H9 (cell line): ENCODE measurements at places on chromosomes 3 and 15. TPM values are rescaled to one million over a fixed set of nuclear protein-coding genes. Genes with fewer than 3 reads are reported as not detected.

- H3K36me3 ChIP-seq, result no peaks in the 10 kb centered on the region
- DNase-seq, result no peak
- no peak overlapping the region for H3K27ac ChIP-seq
- no peak overlapping the region for H3K4me3 ChIP-seq
- H3K4me1 ChIP-seq, result peaks cover 2% of the 10 kb centered on the region; the same call in 1 of the 2 replicates
- no peaks in the 10 kb centered on the region for H3K27me3 ChIP-seq
Observed at GRCh38 chr15:79540551-79540950, 108.4 kb downstream of the MINAR1 start.

DNA sequence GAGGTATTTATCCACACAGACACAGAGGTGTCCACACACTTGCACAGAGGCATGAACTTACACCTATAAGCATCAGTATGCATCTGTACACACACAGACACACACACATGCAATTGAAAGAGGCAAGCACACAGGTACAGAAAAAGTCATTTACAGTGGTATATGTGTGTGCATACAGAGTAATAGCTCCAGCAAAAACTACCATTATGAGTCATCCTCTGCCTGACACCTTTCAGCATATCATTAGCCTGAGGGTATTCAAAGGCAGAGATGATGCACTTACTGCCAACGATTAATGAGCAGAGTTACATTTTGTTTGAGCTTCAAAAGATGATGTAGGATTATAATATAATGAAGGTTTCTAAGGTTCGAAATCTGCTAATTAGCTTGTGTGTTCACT lies 100.3 kb upstream of the TPRG1 start:
- no peak for DNase-seq
- H3K36me3 ChIP-seq, result 0 out of 2 replicates have a peak, but pooled peaks cover 9% of the 10 kb centered on the region
- H3K4me3 ChIP-seq, result no peak overlapping the region
- no peaks in the 10 kb centered on the region for H3K4me1 ChIP-seq
- H3K27ac ChIP-seq, result no peak overlapping the region

Gene TMC3
- total RNA-seq, result not detected in 2 replicates

- peak; percentile 54 for DNase-seq
- H3K4me3 ChIP-seq, result peak overlapping the region; percentile 85
- no peak overlapping the region for H3K27ac ChIP-seq
- H3K36me3 ChIP-seq, result no peaks in the 10 kb centered on the region; the same call in 2 of the 3 replicates
Observed at GRCh38 chr15:96343113-96344059, 12.9 kb downstream of the NR2F2 start.

- H3K27me3 ChIP-seq, result no peaks in the 10 kb centered on the region
- no peaks in the 10 kb centered on the region for H3K4me1 ChIP-seq
- DNase-seq, result no peak
Observed at GRCh38 chr3:58989163-58989562, 60.7 kb downstream of the CFAP20DC start.

- no peak overlapping the region for H3K27ac ChIP-seq
- H3K36me3 ChIP-seq, result peaks cover 14% of the 10 kb centered on the region
- H3K4me1 ChIP-seq, result no peaks in the 10 kb centered on the region
- H3K27me3 ChIP-seq, result no peaks in the 10 kb centered on the region
- DNase-seq, result no peak
- H3K4me3 ChIP-seq, result no peak overlapping the region
Observed at GRCh38 chr3:87197531-87197930, 29.6 kb upstream of the CHMP2B start.

Gene ARL6IP5
- 15.5 and 16.9 TPM in 2 replicates for total RNA-seq

Gene SLC38A3
- 1.4 and 3.2 TPM in 2 replicates for total RNA-seq

Gene PCYT1A
- total RNA-seq, result 30.9 and 31.6 TPM in 2 replicates

Gene RPL32
- 1,982 and 2,021 TPM in 2 replicates for total RNA-seq

GRCh38 chr15:68725736-68726135 lies 95.0 kb downstream of the ANP32A start:
- no peaks in the 10 kb centered on the region for H3K36me3 ChIP-seq
- no peaks in the 10 kb centered on the region for H3K27me3 ChIP-seq
- H3K4me1 ChIP-seq, result peaks cover 2% of the 10 kb centered on the region; the same call in 1 of the 2 replicates
- H3K4me3 ChIP-seq, result no peak overlapping the region
- no peak overlapping the region for H3K27ac ChIP-seq

DNA sequence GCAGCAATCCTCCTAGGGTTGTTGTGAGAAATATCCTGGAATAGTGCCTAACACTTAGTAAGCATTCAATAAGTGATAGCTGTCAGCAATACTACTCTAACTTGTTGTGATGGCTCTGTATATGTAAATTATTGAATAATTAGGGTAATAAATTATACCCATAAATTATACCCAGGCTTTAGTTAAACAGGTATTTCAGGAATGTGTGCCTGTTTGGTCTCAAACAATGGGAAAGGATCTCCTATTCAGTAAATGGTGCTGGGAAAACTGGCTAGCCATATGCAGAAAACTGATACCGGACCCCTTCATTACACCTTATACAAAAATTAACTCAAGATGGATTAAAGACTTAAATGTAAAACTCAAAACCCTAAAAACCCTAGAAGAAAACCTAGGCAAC lies 14.8 kb upstream of the ARNT2 start:
- H3K27me3 ChIP-seq, result no peaks in the 10 kb centered on the region
- no peak for DNase-seq
- H3K4me3 ChIP-seq, result no peak overlapping the region
- no peaks in the 10 kb centered on the region for H3K36me3 ChIP-seq

Gene SAMD7
- total RNA-seq, result not detected in 2 replicates

DNA sequence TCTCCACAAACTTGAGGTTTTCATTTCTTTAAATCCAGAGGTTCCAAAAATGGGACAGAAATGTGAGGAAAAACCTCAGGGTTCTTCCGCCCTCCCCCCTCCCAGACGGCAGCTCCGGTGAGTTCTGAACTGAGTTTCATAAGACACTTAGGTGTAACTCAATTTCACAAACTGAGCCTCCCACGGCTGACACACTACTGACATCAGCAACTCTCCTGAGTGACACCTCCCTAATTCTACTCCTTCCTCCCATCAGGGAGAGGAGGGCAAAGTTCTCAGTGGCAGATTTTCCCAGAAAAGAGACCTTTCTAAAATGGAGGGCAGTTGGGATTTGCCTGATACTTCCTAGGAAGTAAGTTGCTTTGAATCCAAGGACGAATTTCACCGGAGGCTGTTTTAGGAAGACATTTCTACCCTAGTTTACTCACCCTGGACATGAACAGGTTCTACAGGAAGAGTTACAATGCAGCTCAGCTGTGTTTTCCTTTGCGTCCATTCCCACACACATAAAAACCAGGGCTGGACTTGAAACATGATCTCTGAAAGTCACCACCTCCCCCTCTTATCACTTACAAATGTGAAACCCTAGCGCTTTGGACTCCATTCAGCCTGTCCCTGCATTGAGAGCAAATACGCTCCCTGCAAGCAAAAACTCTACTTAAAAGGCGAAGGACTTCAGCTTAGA lies 78.1 kb upstream of the LMOD3 start:
- H3K36me3 ChIP-seq, result no peaks in the 10 kb centered on the region
- no peak for DNase-seq
- H3K27me3 ChIP-seq, result no peaks in the 10 kb centered on the region
- no peak overlapping the region for H3K27ac ChIP-seq
- H3K4me3 ChIP-seq, result no peak overlapping the region

Gene ZNF717
- 13.0 and 15.1 TPM in 2 replicates for total RNA-seq

DNA sequence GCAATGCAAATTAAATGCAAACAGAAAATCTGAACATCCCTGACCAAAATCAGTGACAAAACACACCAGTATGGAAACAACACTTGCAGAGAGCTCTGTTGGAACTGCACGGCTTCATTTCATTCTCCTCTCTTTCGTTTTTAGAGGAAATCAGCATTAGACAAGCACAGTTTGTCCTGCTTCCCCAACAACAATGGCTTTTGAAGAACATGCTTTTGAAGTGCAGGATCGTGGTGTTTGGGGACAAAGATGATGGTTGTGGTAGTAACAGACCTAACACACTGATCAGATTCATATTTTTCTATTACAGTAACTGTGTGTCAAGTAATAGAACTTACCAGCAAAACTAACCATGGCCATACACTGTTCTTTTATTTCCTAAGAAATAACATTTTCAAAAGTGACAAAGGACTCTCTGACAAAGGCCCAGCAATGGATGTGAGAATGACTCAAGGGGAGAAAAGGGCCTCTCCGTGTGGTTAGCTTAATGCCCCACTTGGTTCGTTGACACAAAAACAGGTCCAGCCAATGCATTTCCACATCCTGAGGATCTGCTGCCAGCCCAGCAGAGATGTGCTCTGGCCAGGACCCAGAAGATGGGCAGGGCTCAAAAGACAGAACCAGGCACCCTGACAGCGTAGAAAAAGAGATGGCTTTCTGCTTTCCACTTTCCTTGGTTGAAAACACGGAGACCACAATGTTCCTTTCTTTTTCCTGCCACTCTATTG lies 84.1 kb downstream of the CCNL1 start:
- H3K36me3 ChIP-seq, result no peaks in the 10 kb centered on the region
- no peaks in the 10 kb centered on the region for H3K4me1 ChIP-seq
- H3K4me3 ChIP-seq, result no peak overlapping the region

DNA sequence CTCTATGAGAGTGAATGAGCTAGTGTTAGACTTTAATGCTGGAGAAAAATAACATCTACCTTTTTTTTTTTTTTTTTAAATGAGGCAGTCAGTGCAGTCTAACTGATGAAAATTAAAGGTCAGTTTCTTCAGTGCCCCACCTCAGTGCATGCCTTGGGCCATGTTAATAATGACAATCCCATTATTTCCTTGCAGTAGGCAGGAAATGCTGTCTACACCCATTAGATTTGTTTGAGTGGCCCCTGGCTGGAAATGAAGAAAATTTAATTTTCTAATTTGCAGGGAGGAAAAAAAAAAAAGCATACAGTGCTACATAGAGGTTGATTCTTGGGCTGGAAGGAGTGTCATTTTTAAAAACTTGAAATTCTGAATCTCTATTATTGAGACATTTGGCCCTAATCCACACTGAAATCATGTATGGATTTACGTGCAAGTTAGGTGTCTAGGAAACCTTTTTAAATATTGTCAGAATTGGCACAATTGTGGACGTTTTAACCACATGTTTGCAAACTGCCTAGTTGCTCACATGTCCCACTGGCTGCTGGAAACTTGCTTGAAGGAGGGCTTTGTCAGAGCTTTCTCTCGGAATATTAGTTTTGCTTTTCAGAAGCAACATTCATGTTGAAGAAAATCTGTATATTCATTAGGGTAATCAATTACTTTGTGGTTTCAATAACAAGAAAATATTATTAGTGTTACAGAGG lies 18.4 kb downstream of the FNDC3B start:
- no peaks in the 10 kb centered on the region for H3K36me3 ChIP-seq
- DNase-seq, result no peak
- no peaks in the 10 kb centered on the region for H3K27me3 ChIP-seq
- H3K4me3 ChIP-seq, result no peak overlapping the region
- H3K4me1 ChIP-seq, result no peaks in the 10 kb centered on the region
- H3K27ac ChIP-seq, result no peak overlapping the region

Gene PSMA4
- total RNA-seq, result 333 and 335 TPM in 2 replicates

DNA sequence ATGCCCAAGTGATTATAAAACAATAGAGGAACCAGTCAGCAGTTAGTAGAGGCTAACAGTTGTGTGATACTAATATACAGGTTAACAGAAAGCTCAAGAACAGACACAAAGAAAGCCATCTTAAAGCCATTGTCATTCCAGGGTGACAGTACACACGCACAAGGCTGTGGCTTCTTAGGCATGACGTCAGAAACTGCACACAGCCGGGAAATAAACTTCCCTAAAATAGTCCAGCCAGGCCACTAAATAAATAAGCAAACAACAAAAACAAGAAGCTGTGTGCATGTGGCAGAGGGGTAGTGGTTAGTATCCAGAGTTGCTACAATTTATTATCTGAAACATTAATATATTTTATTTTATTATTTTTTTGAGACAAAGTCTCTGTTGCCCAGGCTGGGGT lies 49.8 kb downstream of the PPCDC start:
- no peaks in the 10 kb centered on the region for H3K27me3 ChIP-seq
- no peaks in the 10 kb centered on the region for H3K36me3 ChIP-seq
- no peak overlapping the region for H3K4me3 ChIP-seq

Gene STARD5
- total RNA-seq, result 2.3 and 2.4 TPM in 2 replicates

- no peaks in the 10 kb centered on the region for H3K4me1 ChIP-seq
- peaks cover 12% of the 10 kb centered on the region for H3K36me3 ChIP-seq
- H3K27me3 ChIP-seq, result no peaks in the 10 kb centered on the region
- DNase-seq, result no peak
- H3K27ac ChIP-seq, result no peak overlapping the region
Observed at GRCh38 chr3:191775451-191776233, 314.7 kb downstream of the PYDC2 start.

- H3K4me3 ChIP-seq, result no peak overlapping the region
- no peak overlapping the region for H3K27ac ChIP-seq
- DNase-seq, result no peak
- H3K4me1 ChIP-seq, result no peaks in the 10 kb centered on the region
Observed at GRCh38 chr3:60854791-60855190, 396.5 kb downstream of the FHIT start.

Gene LRRC2
- 2.6 and 3.4 TPM in 2 replicates for total RNA-seq

Gene CHSY1
- total RNA-seq, result 68.3 and 68.9 TPM in 2 replicates

GRCh38 chr3:46659285-46659684 lies 34.2 kb downstream of the ALS2CL start:
- no peaks in the 10 kb centered on the region for H3K27me3 ChIP-seq
- peak; percentile 54 for DNase-seq
- H3K27ac ChIP-seq, result no peak overlapping the region
- no peaks in the 10 kb centered on the region for H3K36me3 ChIP-seq
- H3K4me3 ChIP-seq, result no peak overlapping the region

DNA sequence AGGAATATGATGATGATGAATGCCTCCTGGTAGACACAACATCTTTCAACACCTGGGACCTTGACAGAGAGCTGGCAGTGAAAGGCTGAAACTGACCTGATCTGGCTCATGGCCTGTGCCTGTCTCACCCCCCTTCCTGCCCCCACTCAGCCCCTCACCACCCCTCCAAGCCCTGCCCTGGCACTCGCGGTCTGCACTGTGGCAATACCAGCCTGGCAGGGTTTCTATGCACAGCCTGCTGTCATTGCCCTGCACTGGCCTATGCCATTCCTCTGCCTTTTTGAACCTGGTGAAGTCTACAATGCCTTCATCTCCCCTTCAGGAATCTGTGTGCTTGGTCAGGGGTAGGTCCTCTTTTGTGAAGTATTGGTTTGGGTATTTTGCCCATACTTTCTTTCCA lies 56.5 kb downstream of the ACAD9 start:
- H3K27ac ChIP-seq, result no peak overlapping the region
- no peak overlapping the region for H3K4me3 ChIP-seq
- H3K36me3 ChIP-seq, result no peaks in the 10 kb centered on the region
